ENCODE measurements at places on chromosomes 7 and 10. TPM values are rescaled to one million over a fixed set of nuclear protein-coding genes. Genes with fewer than 3 reads are reported as not detected.

Gene AKR1C1
- not detected for polyA plus RNA-seq

Gene RPS24
- polyA plus RNA-seq: 1,078 TPM

Gene BEND7
- polyA plus RNA-seq: not detected

Gene NME8
- polyA plus RNA-seq: not detected

Gene SH2D4B
- polyA plus RNA-seq: not detected

Gene CCDC172
- polyA plus RNA-seq: not detected

Gene CRYGN
- polyA plus RNA-seq: not detected

Gene MRLN
- polyA plus RNA-seq: not detected

Gene CLCN1
- polyA plus RNA-seq: not detected

Gene DENND10
- polyA plus RNA-seq: 24.7 TPM

Gene HOXA3
- polyA plus RNA-seq: not detected

Gene TAS2R39
- polyA plus RNA-seq: not detected

Gene EFCAB10
- not detected for polyA plus RNA-seq

Gene CYP17A1
- 0.09 TPM for polyA plus RNA-seq

Gene NPC1L1
- not detected for polyA plus RNA-seq

Gene ODAD2
- polyA plus RNA-seq: not detected

Gene CNPY1
- polyA plus RNA-seq: not detected

Gene GARIN1A
- polyA plus RNA-seq: 0.10 TPM

Gene PRSS37
- not detected for polyA plus RNA-seq

Gene SYT15B
- not detected for polyA plus RNA-seq

Gene KLF14
- 0.11 TPM for polyA plus RNA-seq

Measured in IgD-negative memory B cell (primary cell).